ENCODE measurements at places on chromosomes 11 and 22. TPM values are rescaled to one million over a fixed set of nuclear protein-coding genes. Genes with fewer than 3 reads are reported as not detected.

GRCh38 chr11:76903325-76903724 lies 42.6 kb downstream of the ACER3 start:
- no peak for DNase-seq

Gene ACTN3
- total RNA-seq = not detected

GRCh38 chr22:28541137-28541536 lies 138.5 kb downstream of the TTC28 start:
- no peak for DNase-seq

GRCh38 chr22:43488031-43488866 lies 76.4 kb downstream of the MPPED1 start:
- no peak for DNase-seq

GRCh38 chr11:72786305-72787215 lies 7.3 kb downstream of the STARD10 start:
- DNase-seq = no peak

- no peak for DNase-seq
Measured at GRCh38 chr22:43256976-43257545, 70.1 kb upstream of the TTLL12 start.

GRCh38 chr22:17827466-17827865 lies 53.2 kb upstream of the BID start:
- DNase-seq = no peak

Gene SORL1
- total RNA-seq = 21.8 TPM

GRCh38 chr11:97883086-97883485 lies 1137.7 kb upstream of the CNTN5 start:
- no peak for DNase-seq

GRCh38 chr11:126834149-126834548 lies 166.4 kb downstream of the KIRREL3 start:
- DNase-seq = no peak

Gene RTN4R
- total RNA-seq = 9.1 TPM

Gene RIMBP3B
- not detected for total RNA-seq

Gene MAPK8IP1
- 4.6 TPM for total RNA-seq

DNA sequence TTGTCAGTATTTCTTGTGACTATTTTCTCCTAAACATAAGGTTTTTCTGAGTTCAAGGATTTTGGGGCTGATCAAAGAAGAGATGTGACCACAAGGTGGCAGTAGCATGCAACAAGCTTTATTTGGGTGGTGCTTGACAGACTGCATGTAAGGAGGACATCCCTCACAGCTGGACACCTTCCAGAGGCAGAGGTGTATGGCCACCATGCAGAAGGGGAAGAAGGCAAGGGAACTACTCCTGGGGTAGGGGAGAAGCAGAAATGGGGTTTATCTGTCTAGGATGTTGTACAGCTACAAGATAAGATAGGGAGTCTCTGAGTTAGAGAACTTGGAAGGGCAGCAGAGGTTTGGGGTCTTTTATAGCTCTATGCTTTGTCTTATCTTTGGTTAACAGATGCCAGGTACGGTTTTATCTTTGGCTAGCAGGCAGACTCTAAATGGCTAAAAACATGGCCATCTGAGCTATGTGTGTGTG lies 5.1 kb upstream of the BIRC2 start:
- DNase-seq = peak; percentile 89

- peak; percentile 91 for DNase-seq
Measured at GRCh38 chr22:38923463-38924346, 33.7 kb upstream of the APOBEC3A start.

- DNase-seq = no peak
Measured at GRCh38 chr22:48276994-48277867, 1514.8 kb downstream of the TBC1D22A start.

Gene CNGA4
- not detected for total RNA-seq

Gene TMEM218
- total RNA-seq = 11.6 TPM

Gene SMC1B
- total RNA-seq = not detected

Gene CKAP5
- total RNA-seq = 31.3 TPM

GRCh38 chr11:128927683-128928336 lies 14.9 kb downstream of the TP53AIP1 start:
- no peak for DNase-seq

Gene OR6A2
- total RNA-seq = not detected

DNA sequence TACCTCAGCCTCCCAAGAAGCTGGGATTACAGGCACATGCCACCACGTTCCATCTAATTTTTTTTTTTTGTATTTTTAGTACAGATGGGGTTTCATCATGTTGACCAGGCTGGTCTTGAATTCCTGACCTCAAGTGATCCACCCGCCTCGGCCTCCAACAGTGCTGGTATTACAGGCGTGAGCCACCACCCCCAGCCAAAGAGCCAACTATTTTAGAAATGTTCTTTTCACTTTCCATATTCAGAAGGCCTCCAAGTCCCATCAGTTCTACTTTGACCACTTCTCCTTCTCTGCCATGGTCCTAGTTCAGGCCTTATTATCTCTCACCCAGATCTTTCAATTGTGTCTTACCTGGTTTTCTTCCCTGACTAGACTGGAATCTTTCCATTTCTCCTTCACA lies 48.2 kb downstream of the CCDC83 start:
- no peak for DNase-seq

All from lower leg skin (tissue), 4 donors.